Anterior cingulate cortex (tissue), 58 donors: ENCODE measurements at places on chromosomes 4 and X.

GRCh38 chr4:109389369-109390114 is 44.1 kb upstream of the SEC24B start:
- no peak for DNase-seq

DNA sequence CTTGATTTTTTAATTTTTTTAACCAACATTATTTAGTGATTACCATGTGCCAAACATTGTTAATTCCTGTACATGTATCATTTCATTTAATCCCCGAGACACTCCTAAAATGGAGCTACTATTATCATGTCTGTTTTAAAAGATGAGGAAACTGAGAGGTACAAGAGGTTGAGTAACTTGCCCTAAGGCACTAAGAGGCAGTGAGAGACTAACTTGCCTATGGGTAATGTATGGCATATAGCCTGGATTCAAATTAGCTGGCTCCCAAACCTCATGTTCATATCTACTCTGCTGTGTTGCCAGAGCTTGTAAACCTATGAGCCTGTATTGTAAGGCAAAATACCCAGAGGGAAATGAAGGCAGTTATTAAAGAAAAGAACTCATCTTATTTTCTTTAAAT is 443.6 kb downstream of the IL15 start:
- no peak for DNase-seq

GRCh38 chr4:42915484-42915883 is 23.0 kb downstream of the GRXCR1 start:
- DNase-seq: no peak

DNA sequence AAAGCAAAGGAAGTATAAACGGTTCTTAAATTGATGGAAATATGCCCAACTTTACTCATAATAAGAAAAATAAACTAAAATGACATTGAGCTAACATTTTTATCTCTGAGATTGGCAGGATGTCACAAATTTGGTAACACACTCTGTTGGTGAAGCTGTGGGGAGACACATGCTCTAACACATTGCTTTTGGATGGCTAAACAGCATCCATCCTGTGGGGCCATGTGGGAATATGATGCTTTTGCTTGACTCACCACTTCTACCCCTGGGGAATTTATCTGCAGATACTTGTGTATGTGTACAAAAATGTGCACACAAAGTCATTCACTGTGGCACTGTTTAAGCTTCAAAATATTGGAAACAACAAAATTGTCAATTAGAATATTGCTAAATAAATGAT is 100.2 kb downstream of the ANAPC4 start:
- no peak for DNase-seq
